ENCODE measurements at places on chromosomes 1 and 21.

- no peak for DNase-seq
Observed at GRCh38 chr1:107116306-107116790, 24.5 kb upstream of the NTNG1 start.

GRCh38 chr1:7408771-7409150, 362.3 kb upstream of the VAMP3 start:
- DNase-seq = no peak

- peak; percentile 65 for DNase-seq
Observed at GRCh38 chr1:156709757-156710489, 4.5 kb upstream of the CRABP2 start.

- DNase-seq = no peak
Observed at GRCh38 chr1:183403498-183403897, 14.7 kb downstream of the NMNAT2 start.

- peak; percentile 83 for DNase-seq
Observed at GRCh38 chr1:150162862-150163706, 13.4 kb downstream of the PLEKHO1 start.

DNA sequence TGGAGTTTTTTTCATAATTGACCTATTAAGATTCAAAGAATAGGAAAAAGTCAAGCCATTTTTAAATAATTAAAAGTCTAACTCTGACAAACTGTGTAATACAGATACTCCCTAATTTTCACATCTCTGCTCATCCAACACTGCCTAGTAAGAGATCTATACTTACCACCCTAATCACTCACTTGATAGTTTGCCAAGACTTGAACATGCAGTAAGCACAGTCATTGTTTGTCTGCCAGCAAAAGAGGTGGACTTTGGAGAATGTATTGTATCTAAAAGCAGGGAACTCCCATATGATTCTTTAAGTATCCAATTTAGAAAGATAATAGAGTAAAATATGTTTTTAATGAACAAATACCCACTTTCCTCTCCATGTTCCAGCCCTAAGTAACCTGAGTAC, 15.5 kb downstream of the TMEM59 start:
- no peak for DNase-seq

- DNase-seq = peak; percentile 84
Observed at GRCh38 chr1:176897350-176898236, 266.9 kb downstream of the ASTN1 start.

DNA sequence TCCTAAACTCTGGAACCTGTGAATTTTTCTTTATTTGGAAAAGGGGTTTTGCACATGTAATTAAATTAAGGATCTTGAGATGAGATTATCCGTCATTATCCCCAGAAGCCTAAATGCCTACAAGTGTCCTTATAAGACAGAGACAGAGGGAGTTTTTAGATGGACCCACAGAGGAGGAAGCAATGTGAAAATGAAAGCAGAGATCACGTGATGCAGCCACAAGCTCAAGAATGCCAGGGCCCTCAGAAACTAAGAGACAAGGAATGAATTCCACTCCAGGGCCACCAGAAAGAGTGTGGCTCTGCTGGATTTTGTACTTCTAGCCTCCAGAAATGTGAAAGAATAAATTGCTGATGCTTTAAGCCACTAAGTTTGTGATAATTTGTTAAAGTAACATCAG, 183.6 kb upstream of the UBE2U start:
- no peak for DNase-seq

DNA sequence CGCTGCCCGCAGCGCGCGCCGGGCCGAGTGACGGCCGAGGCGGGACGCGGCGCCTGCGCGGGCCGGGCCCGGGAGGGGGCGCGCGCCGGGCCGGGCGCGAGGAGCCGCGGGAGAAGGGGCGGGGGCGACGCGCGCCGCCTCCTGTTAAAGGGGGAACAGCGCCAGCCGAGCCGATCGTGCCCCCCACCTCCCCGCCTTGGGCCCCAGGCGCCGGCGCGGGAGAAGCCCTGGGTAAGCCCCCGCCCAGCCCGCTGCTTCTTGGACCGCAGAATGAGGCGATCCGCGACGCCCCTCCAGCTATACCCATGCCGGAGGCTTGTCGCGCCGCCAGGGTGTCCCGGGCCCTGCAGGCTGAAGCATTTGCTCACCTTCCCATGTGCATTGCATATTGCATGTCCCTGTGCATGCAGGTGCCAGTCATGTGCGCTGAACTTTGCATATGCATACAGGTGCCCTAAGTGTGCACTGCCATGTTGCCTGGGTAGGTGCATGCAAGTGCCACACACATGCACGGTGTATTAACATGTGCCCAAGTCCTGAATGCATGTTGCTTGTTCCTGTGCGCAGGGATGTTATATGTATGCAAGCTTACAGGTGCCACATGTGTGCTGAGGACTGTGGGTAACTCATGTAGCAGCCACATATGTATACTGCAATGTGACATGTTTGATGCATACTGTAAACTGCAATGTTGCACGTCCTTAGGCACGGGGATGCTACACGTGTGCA, at the start of gene ADGRB2:
TSS of gene ADGRB2 (minus strand) at position 29 of the 729 bp plus-strand sequence. CDS start 7,119 bp downstream, outside the sequence.
- DNase-seq = no peak

- no peak for DNase-seq
Observed at GRCh38 chr1:31943546-31944184, 5.5 kb upstream of the PTP4A2 start.

DNA sequence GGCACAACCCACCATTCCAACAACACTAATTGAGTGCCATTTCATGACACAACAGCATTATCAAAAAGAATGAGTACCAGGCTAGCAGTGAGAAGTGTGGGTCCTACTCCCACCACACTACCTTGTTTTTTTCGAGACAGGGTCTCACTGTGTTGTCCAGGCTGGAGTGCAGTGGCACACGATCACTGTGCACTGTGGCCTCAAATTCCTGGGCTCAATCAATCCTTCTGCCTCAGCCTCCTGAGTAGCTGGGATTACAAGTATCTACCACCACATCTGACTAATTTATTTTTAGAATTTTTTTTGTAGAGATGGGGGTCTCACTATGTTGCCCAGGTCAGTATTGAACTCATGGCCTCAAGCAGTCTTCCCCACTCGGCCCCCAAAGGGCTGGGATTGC, 30.7 kb downstream of the CD247 start:
- DNase-seq = no peak

- DNase-seq = peak; percentile 67
Observed at GRCh38 chr21:36773117-36773516, 74.2 kb downstream of the SIM2 start.

DNA sequence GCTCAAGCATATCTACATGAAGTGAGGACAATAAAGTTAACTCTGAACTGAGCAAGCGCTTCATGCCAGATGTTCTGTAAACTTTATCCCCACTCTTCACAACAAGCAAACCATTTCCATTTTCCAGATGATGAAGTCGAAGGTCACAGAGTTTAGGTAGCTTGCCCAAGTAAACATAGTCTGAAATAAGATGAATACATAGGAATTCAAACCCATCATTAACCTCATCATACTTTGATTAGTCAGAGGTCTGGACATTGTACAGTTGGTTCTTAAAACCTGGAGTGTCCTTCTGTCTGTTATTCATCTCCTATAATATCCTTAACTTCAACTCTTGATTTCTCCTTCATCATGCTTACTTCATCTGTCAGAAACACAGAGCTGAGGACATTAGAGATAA, 180.3 kb upstream of the C8B start:
- no peak for DNase-seq

DNA sequence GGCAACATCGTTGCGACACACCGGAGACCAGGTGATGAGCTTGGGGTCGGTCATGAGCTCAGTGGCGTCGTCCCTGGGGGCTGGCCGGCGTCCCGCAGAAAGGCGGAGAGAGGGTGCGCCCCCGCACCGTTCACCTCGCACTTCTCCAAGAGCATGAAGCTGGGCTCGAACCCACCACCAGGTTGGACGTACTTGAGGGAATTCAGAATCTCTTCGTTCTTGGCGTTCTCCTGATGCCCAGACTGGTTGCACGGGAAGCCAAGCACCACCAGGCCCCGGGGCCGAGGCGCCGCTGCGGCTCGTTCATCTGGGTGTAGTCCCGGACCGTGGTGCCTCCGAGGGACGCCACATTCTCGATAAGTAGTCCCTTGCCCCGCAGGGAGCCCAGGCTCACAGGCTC, 176.6 kb upstream of the ADAMTS5 start:
- no peak for DNase-seq

GRCh38 chr1:20280906-20281305, 9.8 kb upstream of the VWA5B1 start:
- no peak for DNase-seq

DNA sequence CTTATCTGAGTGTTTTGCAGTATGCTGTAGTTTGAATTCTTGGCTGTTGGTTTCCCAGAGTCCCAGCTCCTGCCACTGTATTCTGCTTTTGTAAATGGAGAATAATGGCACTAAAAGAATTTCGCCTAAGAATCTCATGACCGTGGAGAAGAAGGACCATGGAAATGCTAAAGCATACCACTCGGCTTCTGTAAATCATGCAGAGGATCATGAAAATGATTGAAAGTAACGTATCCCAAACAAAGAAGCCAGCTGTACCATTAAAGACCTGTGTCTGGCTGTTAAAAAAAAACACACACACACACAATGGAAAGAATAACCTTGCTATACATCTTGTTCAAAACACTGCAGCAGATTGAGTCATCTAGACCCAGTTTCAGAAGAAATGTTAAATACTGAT, 287.9 kb downstream of the ZNF326 start:
- no peak for DNase-seq
